ENCODE measurements at places on chromosomes 11 and 22.

DNA sequence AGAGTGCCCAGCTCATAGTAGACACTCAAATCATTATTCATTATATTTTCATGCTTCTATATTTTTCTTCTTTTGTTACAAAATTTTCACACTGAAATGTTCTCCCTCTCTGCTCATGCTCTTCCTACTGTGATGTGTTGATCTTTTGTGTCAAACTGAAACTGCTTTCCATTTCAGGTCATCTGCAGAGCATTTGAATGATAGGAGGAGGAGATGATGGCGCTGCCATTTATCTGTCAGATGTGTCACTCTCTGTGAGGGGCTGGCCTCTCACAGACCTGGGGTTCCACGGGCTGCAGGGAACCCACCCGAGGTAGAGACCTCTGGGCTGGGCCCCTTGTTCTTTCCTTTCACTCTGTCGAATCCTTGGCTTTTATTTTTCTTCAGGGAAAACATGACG lies 41.1 kb downstream of the OR10A6 start:
- DNase-seq: no peak

- DNase-seq: no peak
Measured at GRCh38 chr11:102810950-102811660, 13.1 kb upstream of the MMP1 start.

DNA sequence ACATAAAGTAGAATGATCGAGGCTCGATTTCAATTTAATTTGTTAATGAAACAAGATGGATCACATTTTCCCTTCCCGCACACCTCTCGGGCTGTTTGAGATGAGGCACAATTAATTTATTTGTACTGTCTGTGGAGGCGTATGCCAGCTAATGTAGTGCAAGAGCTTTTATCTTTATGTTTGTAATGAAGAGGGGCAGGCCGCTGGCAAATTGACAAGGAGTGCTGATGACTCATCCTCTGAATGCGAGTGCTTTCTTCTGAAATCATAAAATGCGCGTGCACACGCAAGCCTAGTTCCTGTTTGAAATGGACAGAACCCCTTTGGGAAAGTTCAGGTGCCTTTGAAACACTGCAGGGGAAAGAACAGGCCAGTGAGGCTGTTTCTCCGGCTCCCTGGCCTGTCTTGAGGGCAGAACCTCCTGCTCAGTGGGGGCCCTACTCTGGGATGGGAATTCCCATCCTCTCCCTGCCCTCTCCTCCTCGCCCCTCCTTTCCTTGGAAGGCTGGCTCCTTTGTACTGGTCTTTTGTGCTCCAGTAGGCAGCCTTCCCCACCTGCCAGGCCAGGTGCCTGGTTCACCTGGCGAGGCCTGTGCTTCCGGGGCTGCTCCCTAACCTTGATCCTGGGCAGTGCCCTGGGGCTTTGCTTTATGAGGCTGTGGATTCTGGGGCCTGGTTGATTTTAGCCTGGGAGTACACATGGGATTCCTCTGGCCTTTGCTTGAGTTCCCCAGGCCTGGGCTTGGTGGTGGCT lies 50.3 kb downstream of the TEAD1 start:
- peak; percentile 97 for DNase-seq

- DNase-seq: no peak
Measured at GRCh38 chr22:48268293-48268692, 1505.8 kb downstream of the TBC1D22A start.

- DNase-seq: no peak
Measured at GRCh38 chr11:7597620-7598019, 75.7 kb downstream of the CYB5R2 start.

- peak; percentile 60 for DNase-seq
Measured at GRCh38 chr22:28560046-28560742, 119.4 kb downstream of the TTC28 start.

- DNase-seq: no peak
Measured at GRCh38 chr11:100061006-100061405, 626.1 kb upstream of the ARHGAP42 start.

- no peak for DNase-seq
Measured at GRCh38 chr11:72781063-72781312, 12.9 kb downstream of the STARD10 start.

GRCh38 chr11:127994736-127995135 lies 592.6 kb downstream of the ETS1 start:
- peak; percentile 21 for DNase-seq

DNA sequence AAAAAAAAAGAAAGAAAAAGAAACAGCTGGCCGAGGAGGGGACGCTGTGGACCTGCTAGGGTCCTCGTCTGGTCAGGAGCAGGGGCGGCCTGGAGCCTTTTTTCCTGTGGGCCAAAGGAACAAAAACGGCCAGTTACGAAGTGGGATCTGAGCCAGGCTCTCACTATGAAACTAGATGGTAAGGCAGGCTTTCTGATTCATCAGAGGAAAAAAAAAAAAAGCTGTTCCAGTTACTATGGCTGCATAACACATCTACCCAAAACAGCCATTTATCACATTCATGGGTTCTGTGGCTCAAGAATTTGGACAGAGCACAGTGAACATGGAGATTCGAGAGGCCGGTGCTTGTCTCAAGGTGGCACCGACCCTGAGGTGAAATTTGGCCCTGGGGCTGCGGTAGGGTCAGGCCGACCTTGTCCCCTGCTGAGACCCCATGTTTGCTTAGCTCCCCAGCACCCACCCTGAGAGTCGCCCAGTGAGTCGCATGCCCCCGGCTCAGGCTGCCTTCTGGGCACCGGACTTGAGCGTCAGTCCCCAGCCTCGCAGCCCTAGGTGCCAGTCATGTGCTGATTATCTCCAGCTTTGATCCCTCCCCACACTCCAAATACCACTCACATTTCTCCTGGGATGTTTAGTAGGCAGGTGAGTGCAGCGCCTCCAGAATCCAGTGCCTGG lies 34.2 kb downstream of the MRGPRD start:
- DNase-seq: peak; percentile 84

DNA sequence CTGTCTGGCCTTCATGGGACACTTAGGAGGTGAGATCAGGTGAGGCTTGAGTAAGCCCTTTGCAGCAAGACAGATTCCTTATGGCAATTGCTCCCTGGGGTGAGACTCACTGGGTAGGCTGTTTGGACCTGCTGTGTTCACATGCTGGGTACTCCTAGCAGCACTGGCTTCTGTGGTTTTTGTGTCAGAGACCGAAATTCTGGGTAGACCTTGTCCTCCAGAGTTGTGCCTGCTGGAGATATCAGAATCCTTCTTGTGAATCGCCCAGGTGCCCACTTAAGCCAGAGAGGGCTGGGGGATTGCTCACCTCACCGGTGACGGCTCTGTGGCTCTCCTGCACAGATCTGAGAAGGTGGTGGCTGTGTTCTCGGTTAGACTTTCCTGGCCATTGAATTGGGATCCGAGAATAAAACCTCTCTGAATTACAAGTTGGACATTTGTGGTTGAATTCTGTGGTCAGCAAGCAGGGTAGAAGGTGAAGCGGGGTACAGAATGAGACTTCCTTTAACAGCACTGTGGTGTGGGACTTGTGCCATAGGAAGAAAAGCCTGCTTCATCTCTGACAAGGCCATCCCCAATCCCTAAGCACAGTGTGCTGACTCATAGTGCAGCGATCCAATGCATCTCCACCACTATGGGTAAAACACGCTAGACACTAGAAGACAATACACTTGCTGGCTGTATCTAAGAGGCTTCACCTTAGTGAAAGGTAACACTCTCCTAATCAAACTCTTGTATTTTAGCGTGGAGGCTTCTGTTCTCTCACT lies 52.5 kb upstream of the TTC12 start:
- DNase-seq: peak; percentile 45

- DNase-seq: peak; percentile 29
Measured at GRCh38 chr11:79249295-79249993, 191.4 kb downstream of the TENM4 start.

- DNase-seq: peak; percentile 17
Measured at GRCh38 chr22:17234144-17234623, 14.9 kb upstream of the ADA2 start.

DNA sequence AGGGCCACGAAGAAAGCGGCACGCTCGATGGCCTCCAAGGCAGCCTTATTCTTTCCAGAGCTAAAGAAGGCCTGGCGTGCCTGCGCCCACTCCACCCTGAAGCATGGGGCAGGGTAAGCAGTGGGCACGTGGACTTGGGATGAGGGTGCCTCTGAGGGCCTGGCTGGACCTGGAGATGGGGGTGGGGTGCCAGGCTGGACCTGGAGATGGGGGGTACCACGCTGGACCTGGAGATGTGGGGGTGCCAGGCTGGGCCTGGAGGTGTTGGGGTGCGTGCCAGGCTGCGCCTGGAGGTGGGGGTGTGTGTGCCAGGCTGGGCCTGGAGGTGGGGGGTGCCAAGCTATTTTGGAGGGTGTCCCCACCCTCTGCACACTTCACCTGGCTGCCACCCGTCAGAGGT lies 5.3 kb downstream of the CPT1B start:
- no peak for DNase-seq

- DNase-seq: no peak
Measured at GRCh38 chr11:32779136-32779535, 15.3 kb downstream of the CCDC73 start.

DNA sequence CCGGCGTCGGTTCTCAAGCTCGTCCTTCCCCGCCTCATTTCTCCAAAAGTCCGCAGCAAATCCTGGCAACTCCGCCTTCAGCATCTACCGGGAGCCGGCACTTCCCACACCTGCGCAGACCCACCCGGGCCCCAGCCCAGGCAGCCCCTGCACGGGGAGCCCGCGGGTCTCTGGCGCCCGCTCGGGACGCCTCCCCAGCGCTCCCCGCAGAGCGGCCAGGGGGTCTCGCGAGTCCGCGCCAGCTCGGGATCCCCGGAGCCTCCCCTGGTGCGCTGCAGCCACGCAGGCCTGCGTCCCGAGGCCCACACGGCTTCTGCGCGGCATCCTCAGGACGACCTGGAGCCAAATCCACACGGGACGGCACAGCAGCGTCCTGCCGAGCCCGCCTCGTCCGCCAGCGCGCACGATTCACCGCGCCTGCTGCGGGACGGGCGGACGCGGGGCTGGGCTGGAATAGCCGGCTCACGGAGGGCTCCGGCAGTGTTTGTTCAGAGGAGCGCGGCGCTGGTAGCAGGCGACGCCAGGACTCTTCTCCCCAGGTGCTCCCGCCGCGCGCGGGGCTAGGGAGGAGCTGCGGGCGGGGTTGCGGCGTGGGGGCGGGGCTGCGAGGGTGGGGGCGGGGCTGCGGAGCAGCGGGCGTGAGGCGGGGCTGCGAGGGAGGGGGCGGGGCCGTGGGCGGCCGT lies 816 bp upstream of the PHRF1 start:
- DNase-seq: no peak

DNA sequence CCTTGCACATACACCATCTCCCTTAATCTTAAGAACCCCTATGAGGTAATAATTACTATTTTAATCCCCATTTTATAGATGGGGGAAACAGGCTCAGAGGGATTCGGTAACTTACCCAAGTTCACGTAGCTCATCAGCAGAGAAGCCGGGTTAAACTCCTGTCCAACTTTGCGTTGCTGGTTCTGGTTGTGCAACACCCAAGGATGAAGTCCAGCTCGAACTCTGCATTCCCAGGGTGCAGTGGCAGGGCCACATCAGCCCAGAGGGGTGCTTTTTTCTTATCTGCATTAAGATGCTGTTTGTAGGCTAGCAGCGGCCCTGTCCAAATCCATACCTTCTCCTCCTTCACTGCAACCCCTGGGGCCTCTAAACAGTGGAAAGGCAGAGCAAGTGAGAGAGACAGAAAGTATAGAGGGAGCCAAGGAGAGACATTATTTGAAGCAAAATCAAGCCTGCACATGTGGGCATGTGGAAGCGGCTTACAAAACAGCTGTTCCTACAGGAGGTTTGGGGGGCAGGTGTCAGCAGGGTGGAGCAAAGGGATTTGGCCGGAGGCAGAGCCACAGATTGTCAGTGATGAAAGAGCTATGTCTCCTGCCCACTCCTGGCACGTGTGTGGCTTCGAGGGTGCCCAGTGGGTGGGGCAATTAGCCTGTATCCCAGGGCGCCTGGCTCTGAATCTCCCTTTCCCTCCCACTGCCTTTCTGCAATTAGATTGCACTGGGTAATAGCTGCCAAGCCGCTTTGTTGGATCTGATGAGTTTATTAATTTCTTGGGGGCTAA lies 129.5 kb upstream of the TBCEL start:
- DNase-seq: no peak

GRCh38 chr22:47100646-47101200 lies 338.3 kb downstream of the TBC1D22A start:
- no peak for DNase-seq

Measured in cardiac fibroblast (primary cell).